Activated naive CD4-positive, alpha-beta T cell (primary cell): ENCODE measurements at places on chromosomes 12 and 14.

- no peak for DNase-seq
These were observed 2.3 kb upstream of the TRAFD1 start for GRCh38 chr12:112122823-112123690.

- DNase-seq: no peak
These were observed 37.7 kb downstream of the NRDE2 start for GRCh38 chr14:90293766-90294730.

DNA sequence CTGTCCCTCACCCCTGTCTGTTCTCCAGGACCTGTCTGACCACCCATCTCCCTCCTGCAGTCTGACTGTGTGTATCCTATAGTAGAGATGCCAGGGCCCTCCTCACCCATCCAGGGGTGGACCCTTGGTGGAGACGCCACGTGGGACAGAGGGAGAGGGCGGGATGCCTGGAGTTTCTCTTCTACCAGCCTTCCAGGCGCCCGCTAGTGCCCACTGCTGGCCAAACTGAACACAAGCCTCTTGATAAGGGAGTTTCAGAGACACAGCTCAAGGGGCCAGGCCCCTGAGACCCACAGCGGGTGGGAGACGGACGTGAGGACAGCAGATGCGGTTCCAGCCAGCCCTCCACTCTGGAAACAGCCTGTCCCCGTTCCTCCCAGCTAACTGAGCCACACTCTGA, 147.3 kb downstream of the RBM19 start:
- no peak for DNase-seq

- DNase-seq: no peak
These were observed 19.8 kb downstream of the ISM2 start for GRCh38 chr14:77478796-77479195.

- DNase-seq: no peak
These were observed 18.5 kb downstream of the NCOR2 start for GRCh38 chr12:124548854-124549378.
